T-helper 1 cell (primary cell): ENCODE measurements at places on chromosomes 13 and 19.

GRCh38 chr13:46996316-46997030, 99.6 kb upstream of the HTR2A start:
- DNase-seq = no peak

DNA sequence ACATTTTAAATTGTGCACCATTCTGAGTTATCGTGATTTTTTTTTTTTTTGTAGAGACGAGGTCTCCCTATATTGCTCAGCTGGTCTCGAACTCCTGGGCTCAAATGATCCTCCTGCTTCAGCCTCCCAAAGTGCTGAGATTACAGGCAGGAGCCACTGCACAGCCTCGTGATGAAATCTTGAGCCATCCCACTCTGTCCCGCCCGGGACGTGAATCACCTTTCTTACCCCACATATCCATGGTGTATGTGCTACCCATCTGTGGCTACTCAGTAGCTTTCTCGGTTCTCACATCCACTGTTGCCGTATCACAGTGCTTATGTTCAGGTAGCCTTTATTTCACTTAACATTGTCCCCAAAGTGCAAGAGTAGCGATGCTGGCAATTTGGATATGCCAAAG, 26.5 kb downstream of the PAK4 start:
- no peak for DNase-seq

- no peak for DNase-seq
These were observed 105.6 kb upstream of the SERP2 start for GRCh38 chr13:44267980-44268379.

DNA sequence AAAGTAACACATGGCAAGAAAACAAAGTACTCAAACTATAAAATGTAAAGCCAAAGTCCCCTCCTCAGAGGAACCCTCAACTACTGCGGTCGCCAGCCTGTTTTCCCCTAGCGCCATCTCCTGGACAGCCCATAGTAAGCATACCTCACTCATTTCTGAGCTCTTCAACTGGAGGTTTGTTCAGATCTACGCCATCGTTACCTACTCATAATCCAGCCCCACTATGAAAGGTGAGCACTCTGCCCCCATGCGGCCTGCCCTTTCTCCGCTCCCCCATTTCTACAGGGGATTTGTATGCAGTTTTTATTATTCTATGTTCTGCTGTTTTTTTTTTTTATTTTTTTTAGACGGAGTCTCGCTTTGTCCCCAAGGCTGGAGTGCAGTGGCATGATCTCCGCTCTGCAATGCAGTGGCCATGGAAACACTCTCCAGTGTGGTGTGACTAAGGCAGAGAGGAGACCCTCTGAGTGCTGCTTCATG, 26.2 kb downstream of the OPA3 start:
- peak; percentile 75 for DNase-seq

- no peak for DNase-seq
These were observed 2.6 kb downstream of the RASAL3 start for GRCh38 chr19:15461694-15462093.

GRCh38 chr13:108495646-108496361, 133.6 kb upstream of the MYO16 start:
- DNase-seq = no peak

DNA sequence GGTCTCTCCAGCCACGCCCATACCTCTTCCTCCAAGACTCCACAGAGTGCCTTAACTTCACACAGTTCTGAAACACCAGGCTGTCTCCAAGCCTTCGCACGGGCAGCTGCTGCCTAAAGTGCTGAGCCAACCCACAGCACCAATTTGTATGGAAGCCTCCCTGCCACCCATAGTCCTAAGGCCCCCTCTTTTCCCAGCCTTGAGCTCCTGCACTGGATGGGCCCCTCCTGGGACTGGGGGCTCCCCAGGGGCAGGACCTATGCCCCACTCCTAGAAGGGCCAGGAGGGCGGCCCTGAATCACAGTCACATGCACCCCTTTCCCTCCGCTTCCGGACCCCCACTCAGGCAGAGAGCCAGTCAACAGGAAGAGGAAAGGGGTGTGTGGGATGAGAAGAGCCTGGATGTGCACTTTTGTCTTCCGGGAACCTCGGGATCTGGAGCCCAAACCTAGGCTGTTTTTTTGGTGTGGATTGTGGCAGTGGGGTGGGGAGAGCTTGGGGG, 5.1 kb upstream of the FCER2 start:
- no peak for DNase-seq

DNA sequence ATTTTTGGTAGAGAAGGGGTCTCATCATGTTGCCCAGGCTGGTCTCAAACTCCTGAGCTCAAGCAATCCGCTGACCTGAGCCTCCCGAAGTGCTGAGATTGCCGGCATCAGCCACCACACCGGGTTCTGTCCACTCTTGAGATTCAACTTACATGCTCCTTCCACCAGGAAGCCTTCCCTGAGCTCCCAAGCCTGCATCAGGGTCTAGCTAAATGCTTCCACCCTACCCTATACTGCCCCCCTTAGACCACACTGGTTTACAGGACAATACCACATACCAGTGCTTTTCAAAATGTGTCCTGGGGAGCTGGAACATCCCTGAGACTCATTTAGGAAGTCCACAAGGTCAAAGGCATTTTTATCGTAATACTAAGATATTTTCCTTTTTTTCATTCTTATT, 15.1 kb upstream of the CACNG8 start:
- no peak for DNase-seq

- no peak for DNase-seq
These were observed 2.6 kb downstream of the BBC3 start for GRCh38 chr19:47228168-47228936.

- no peak for DNase-seq
These were observed 32.6 kb downstream of the CELF5 start for GRCh38 chr19:3257071-3257470.

GRCh38 chr13:78133511-78133910, 214.9 kb upstream of the EDNRB start:
- DNase-seq = no peak

GRCh38 chr13:40517486-40518480, 148.7 kb downstream of the FOXO1 start:
- DNase-seq = no peak

- DNase-seq = no peak
These were observed 2.7 kb downstream of the C2CD4C start for GRCh38 chr19:406135-406781.

DNA sequence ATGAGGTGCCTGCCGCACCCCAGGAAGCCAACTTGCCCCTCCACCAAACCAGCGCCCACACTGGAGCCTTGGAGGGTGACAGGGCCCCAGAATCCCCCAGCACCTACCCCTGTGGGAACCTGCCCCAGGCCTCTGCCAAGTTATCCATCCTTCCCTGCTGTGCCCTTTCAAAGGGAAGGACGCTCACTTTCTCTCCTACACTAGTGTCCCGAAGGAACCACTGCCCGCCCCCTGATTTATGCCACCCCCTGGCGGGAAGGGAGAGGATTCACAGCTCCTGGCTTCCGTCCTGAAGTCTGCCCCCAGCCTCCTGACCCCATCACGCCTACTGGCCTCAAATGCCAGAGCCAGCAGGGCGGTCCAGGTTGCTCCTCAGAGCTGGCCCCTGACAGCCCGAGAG, 1.4 kb downstream of the EVI5L start:
- DNase-seq = no peak

DNA sequence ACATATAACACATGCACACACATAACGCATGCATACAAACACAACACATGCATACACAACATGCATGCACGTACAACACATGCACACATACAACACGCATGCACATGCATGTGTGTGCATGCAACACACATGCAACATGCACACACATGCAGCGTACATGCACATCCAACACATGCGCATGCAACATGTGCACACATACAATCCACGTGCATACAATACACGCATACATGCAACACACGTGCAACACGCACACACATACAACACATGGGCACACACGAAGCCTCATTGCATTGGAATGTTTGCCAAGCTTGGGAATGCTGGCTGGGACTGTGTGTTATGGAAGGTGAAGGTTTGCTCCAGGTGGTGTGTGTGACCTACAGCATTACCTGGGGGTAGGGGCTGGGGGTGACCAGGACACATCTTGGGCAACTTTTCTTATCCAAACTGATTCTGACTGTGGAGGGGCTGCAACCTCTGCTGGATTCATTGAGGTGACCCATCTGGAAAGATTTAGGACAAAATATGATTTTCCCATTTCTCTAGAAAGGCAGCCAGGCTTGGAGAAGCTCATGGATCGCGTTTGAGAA, 58.9 kb downstream of the SPACA7 start:
- DNase-seq = no peak

- DNase-seq = no peak
These were observed 8.4 kb downstream of the ARRDC2 start for GRCh38 chr19:18016209-18016910.

- no peak for DNase-seq
These were observed 8.9 kb downstream of the PIP5K1C start for GRCh38 chr19:3691372-3691716.

DNA sequence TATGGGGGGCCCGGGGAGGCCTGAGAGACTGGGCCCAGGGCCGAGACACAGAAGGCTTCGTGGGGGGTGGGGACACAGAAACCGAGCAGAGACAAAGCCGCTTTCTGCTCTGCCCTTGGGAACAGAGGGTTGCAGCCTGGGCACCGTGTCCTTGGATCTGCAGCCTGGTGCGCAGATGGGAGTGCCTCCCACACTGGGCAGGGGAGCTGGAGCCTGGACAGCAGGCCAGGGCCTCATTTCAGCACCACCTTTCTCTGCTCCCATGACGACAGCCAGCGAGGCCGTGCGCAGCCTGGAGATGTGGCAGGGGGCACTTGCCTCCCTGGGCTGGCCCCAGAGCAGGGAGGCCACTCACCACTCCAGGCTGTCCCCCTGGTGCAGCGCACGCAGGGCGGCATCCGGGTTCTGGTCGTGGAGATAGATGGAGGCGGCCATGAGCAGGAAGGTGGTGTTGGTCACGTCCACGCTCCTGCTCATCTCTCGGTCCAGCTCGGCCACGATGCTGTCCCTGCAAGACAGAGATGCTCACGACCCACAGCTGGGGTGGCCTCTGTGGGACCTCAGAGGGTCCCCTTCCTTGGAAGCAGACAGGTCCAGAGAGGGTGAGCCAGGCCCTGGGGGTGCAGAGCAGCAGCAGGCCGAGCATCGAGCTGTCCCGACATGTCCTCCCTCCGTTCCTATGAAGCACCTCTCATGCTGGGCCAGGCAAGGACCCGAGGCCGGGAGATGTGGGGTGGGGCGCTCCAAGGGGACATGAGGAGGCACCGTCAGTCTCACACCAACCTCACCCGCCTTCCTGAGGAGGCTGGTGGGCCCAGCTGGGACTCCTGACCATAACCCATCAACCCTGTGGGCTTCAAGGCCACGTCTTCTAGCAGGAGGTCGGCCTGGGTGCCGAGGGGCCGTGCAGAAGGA, 10.9 kb upstream of the CERS1 start:
- no peak for DNase-seq

DNA sequence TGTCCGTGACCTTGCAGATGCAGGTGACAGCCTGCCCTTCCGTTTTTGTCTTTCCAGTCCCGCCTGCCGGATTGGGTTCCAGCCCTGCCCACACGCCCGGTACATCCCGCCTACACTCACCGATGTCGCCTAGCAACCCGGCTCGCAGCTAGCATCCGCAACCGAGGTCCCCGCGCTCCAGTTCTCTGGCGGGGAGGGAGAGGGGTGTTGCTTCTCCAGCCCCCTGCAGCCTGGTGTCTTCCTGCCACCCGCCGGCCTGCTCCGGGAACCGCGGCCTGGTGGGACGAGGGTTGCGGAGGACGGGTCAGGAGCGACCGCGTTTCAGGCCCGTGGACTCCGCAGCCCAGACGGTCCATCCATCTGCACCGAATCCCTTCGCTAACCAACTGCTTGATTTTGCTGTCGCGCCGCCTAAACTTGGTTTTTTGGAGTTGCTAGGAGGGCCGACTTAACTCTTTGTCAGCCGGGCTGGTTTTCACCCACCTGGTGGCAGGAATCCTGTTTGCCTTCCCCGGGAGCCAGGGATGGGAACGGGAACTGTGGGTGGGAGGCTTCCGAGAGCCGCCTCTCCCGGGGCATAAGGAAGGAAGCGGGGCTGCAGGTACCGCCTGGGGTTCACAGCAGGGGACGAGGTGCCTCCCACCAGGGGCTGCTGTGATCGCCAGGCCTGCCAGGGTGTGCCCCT, 15.4 kb upstream of the MATK start:
- peak; percentile 30 for DNase-seq

DNA sequence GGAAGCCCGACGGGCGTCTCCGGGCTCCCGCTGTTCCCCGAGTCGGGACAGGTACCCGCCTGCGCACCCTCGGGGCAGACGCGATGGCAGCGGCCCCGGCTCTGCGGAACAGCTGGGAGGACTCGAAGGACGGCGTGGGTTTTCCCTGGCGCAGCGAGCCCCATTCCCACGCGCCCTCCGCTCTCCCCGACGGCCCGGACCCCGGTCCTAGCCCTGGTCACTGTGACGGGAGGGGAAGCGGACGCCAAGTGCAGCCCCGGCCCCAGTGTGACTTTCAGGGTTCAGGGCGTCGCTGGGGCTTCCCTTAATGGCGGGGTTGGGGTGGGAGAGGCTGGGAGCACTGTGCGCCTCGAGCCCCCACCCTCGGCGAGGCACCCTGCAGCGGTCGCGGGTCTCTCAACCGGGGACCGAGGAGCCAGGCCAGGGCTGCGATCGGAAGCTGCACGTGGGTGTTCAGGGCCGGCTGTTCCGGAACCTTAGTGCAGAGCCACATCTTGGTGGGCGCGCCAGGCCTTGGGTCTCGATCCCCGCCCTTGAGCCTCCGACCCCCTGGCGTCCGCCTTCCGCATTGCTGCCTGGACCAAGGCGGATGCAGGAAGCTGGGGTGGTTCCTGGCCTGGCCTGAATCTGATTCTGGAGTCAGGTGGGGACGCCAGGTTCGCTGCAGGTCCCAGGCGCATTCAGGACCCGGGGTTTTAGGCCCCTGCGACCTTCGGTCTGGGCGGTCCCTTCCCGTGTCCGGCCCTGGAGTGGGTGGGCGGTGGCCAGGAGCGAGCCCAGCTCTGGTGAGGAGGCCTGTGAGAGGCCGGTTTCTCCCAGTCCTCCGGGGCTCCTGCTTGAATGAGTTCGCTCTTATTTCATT, 3.5 kb downstream of the LGALS7B start:
- peak; percentile 10 for DNase-seq

- peak; percentile 81 for DNase-seq
These were observed 719 bp downstream of the SUGP2 start for GRCh38 chr19:19032420-19033175.
